ENCODE measurements at places on chromosomes 5 and 9.

- DNase-seq, result peak; percentile 57
Measured at GRCh38 chr9:87350915-87351314, 146.8 kb upstream of the DAPK1 start.

DNA sequence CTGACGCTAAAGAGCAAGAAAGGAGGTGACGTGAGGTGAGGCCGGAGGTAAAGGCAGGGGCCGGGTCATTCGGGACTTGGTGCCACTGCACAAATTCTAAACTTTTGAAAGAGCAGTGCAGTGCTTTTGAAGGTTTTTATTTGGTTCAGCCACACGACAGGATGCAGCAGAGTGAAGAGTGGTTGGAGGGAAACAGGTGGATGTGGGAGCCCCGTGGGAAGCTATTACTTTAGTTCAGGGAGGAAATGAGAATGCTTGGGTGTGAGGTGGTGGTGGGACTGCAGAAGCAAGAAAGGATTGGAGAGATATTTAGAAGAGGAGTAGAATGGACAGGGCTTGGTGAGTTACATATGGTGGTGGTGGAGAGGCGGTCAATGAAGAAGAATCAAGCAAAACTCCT is 64.7 kb upstream of the ITGA2 start:
- no peak for DNase-seq

GRCh38 chr9:27194401-27195091 is 85.5 kb downstream of the TEK start:
- peak; percentile 93 for DNase-seq

DNA sequence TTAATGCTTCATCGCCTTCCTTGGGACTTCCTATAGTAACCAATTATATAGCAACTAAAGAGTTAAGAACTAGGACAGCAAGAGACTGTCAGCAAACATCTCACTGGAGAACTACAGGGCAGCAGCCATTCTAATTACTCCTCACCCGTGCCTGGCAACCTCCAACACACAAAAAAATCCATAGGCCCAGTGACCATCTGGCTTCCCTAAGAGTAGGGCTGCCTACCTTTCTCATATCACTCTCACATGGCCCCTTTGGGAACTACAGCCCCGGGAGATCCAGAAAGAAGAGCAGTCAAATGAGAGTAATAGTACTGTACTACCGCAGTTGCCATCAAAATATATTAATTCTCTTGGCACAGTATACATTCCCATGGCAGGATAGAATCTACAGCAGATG is 5.7 kb downstream of the DCAF10 start:
- DNase-seq, result no peak

DNA sequence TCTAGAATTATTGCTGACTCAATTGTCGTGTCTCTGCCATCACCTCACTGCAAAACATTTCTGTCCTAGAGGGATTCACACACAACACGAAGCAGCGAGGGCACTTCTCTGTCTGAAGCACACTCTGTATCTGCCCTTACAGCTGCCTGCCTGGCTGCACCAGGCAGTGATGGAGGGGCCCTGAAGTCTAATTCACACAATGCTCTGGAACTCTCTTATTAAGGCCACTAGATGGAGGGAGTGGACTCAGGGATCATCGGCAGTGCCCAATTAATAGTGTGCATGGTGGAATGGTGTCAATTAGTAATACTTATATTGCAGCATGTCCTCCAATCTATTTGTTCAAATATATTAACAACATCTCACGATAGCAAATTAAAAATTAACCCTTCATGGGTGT is 157.5 kb upstream of the MAP1B start:
- DNase-seq, result no peak

DNA sequence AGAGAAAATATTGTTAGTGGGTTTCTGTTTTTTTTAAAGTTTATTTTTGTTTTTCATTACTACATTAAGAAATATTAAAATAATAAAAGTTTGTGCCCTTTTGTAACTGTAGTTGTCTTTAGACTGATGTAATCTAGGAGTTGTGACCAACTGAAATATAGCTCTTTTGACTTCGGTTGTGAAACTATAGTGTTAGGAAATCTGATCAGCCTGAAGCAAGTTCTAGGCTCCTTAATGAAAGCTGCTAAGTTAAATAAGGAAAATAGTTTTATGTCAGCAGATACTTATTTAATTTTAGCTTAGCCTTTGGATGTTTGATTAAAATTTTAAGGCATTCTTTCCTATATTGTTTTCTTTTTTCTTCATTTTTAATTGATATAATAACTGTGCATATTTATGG is 14.2 kb downstream of the AP3S1 start:
- no peak for DNase-seq

GRCh38 chr5:14510156-14510734 is 71.3 kb upstream of the OTULINL start:
- DNase-seq, result no peak

GRCh38 chr5:135651156-135651555 is 72.4 kb upstream of the CXCL14 start:
- DNase-seq, result peak; percentile 26

DNA sequence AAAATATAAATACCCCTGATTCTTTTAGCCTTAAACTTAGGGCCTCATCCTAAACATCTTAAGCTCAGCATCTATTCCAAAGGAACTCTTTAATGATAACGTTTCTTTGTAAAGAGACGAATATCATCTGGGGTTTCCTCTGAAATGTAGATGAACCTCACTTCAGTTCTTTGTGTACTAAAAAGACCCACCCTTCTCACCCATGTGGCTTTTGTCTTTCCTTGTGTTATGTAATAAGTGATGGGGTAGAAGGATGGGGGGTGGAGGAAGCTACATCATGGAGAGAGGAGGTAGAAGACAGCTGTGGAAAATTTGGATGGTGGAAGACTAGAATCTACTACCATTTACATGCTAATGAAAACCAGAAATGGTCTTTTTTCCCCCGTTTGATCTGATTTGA is 111.0 kb downstream of the NDUFS4 start:
- no peak for DNase-seq

DNA sequence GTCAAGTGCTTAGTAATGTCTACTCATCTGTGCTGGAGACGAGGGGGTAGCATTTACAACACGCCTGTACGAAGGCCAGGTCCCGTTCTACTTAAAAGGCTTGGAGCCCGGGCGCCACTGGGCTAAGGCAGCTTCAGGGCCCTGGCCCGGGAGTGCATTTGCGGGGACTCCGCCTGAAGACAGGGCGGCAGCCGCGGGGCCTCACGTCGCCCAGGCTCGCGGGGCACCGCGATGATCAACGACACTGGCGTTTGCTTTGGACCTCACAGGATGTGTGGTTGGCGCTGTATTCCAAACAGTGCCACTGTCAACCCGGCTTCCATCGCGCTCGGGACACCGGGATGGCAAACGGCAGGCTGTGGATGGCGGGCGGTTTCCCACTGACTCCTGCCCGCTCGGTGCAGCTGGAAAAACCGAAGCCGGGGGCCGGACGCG is 1.1 kb upstream of the TENT4A start:
- peak; percentile 55 for DNase-seq

- DNase-seq, result no peak
Measured at GRCh38 chr9:137836151-137836830, 41.3 kb upstream of the CACNA1B start.

DNA sequence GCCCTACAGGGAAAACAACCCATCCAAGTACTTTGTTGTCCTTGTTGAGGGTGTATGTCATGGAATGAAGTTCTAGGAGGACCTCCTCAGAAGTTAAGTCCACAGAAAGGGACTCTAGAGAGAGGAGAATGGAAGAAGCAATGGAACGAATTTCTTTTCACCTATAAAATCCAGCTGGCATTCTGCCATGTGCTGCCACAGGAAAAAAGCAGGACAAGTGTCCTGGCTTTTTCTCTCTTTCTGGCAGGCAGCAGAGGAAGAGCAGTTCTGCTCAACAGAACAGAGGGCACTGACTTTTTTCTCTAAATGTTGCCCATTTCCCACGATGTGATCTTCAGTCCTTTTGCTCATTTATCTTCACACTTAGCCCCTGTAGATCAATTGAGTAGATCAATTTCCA is 240.8 kb downstream of the MCTP1 start:
- DNase-seq, result no peak

DNA sequence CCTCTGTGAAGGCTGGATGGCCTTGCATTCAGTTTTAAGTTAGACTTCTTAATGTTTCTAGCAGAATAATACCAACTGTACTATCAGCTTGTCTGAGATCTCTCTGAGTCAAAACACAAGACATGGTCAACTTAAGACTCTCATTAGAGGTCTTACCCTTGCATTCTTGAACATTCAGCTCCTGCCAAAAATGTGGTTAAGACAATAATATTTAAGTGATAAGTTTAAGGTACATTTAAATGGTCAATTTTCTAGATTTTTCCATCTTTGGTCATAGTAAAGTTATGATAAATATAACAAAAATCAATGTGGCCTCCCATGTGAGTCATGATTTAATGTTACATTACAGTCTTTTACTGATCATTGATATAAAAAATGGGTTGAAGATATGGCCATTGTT is 75.0 kb downstream of the NR2F1 start:
- DNase-seq, result peak; percentile 53

GRCh38 chr9:33139421-33140228 is 27.5 kb downstream of the B4GALT1 start:
- peak; percentile 93 for DNase-seq

DNA sequence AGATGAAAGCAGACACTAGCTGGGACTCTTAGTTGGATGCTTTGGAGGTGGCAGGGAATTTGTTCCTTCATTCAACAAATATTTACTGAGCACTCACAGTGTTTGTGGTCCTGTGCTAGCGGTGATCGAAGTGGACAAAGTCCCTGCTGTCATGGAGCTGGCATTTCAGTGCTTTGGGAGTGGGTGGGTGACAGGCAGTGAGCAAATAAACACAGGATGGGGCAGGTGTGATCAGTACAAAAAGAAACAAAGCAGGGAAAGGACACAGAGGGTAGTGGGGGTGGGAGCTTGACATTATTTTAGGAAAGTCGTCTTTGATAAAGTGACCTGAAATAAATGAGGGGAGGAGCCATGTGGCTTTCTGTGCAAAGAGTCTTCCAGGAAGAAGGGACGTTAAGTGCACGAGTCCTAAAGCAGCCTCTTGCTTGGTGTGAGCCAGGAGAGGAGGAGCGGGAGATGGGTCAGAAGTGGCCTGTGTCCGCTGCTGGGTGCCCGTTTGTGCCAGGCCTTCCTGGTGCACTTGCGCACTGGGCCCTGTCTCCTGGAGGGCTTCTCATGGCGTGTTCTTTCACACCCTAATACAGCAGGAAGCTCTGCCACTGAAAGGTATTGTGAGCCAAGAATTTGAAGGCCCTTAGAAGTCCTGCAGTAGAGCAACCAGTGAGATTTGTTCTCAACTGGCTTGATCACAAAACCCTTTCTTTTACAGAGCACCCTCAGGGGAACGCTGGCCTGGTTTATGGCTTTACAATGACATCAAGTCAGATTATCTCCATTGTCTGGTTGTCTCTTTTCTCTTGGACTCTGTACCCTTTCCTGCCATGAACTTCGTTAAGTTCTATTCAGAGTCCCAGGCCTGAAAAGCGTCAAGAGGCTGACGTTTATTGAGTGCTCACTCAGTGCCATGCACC is 14.8 kb downstream of the NDST1 start:
- no peak for DNase-seq

- DNase-seq, result no peak
Measured at GRCh38 chr5:143352691-143353090, 50.8 kb downstream of the NR3C1 start.

- DNase-seq, result no peak
Measured at GRCh38 chr5:87359106-87359505, 53.6 kb downstream of the CCNH start.

- no peak for DNase-seq
Measured at GRCh38 chr9:120265791-120266190, 314.2 kb downstream of the CDK5RAP2 start.

DNA sequence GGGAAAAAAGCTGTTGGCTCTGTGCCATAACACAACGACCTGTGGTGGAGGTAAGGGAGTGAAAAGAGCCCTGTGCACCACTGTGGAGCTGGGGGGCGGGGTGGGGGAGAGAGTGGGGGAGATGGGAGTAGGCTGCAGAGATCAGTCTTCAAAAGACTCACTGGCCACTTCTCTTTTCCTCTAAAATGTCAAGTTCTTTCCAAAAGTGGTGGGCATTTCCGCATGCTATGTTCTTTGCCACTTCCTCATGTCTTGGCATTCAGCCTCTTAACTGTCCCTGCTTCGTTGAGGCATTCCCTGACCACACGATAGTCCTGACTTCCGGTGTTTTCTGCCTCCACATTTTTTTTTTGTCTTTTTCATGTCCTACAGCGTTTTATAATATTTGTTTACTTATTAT is 2.4 kb upstream of the PPP2R2B start:
- no peak for DNase-seq

DNA sequence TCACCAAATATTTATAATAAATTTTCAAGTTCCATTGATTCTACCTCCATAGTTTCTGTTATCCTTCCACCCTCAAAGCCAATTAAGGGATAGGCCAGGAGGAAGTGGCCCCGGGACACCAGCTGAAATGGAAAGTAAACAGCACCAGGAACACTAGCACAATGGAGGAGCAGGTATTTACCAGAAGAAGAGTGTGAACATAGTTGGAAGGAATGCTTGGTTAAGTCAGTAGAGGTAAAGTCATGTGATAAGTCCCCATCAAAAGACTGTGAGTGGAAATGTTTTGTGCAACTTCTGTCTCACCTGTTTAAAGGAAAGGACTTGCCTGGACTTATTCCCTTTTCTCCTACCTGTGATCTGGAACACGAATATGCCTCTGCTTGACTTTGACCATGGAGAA is 146.7 kb upstream of the RAI14 start:
- no peak for DNase-seq

GRCh38 chr9:115939065-115939765 is 214.4 kb upstream of the PAPPA start:
- peak; percentile 97 for DNase-seq
